ENCODE measurements at places on chromosomes 7 and 10.

DNA sequence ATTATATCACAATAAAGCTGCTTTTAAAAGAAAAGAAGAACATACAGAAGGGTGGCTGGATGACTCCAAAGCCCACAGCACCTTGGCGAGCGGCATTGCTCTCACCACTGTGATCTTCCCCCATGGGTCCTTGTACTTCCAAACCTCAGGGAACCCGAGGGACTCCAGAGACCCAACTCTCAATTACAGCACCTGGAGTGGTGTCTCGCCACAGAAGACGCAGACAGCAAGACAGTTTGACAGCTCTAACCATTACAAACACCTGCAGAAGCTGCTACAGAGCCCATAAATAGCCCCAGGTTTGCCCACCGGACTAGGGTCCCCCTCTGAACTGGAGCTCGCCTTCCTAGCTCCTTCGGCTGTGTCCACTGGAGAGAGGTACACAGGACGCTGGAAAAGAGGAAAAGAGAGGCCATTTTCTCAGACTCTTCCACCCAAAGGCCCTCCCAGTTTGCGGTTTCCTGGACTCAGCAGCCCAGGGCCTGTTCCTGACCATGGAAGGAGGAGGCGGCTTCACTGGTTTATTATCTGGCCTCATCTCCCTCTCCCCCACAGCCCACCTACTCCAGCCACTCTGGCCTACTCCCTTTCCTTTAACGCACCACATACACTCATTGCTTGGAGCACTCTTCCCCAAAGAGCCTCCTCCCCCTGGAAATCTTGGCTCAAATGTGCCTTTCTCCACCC, 1.9 kb downstream of the PIK3AP1 start:
- H3K27me3 ChIP-seq: no peaks in the 10 kb centered on the region
- no peak overlapping the region for H3K4me3 ChIP-seq
- H3K36me3 ChIP-seq: no peaks in the 10 kb centered on the region
- H3K27ac ChIP-seq: no peak overlapping the region
- no peaks in the 10 kb centered on the region for H3K4me1 ChIP-seq

DNA sequence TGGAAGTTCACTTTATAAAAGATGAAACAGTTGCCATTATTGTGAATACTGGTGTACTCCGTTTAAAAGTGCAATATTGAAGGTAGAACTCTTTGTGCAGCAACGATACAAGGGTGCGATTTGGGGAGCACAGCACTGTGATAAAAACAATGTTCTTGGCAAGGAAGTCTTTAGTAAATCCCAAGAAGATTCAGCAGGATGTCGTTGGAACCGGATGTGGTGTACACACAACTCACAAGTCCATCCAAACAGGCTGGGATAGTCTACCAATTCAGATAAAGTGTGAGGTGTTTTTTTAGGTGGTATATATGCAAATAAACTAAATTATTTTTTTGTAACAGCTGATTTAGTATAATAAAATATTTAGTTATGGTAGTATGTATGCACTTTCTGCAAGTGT, 46.7 kb downstream of the ZNF777 start:
- no peaks in the 10 kb centered on the region for H3K36me3 ChIP-seq
- H3K4me1 ChIP-seq: no peaks in the 10 kb centered on the region
- no peak overlapping the region for H3K27ac ChIP-seq
- H3K4me3 ChIP-seq: no peak overlapping the region
- H3K27me3 ChIP-seq: peaks cover 3% of the 10 kb centered on the region
- DNase-seq: no peak

DNA sequence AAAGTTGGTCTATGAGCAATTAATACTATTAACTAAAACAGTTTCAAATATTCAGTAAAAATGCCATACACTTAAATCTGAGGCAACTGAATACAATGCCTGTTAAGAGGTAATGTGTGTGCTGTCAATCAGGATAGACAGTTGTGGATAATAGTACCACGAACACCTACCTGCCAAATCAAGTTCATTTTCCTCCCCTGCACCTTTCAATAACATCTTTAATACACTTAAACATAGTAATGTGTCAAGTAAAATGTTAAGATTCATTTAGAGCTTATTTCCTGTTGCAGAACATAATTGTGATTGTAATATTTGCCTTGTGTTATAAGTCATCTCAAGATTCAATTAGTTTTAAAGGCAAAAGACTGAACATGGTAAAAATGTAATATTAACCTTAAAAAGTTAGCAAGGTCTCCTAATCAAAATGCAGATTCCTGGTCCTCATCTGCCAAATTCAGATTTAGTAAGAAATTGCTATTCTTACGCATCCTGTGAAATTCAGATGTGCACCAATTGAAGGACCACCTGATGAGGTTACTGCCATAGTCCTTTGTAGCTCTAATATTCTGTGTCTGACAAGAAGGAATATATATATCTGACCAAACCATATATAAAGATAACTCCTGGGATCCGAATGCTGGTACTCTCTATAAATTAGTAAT, 37.1 kb downstream of the COL1A2 start:
- H3K27me3 ChIP-seq: no peaks in the 10 kb centered on the region
- no peaks in the 10 kb centered on the region for H3K36me3 ChIP-seq
- H3K4me3 ChIP-seq: no peak overlapping the region
- no peak for DNase-seq
- H3K4me1 ChIP-seq: no peaks in the 10 kb centered on the region

GRCh38 chr7:142362349-142362748, 104.5 kb upstream of the PRSS58 start:
- no peaks in the 10 kb centered on the region for H3K27me3 ChIP-seq
- no peak for DNase-seq
- H3K36me3 ChIP-seq: no peaks in the 10 kb centered on the region

- peaks cover 38% of the 10 kb centered on the region for H3K36me3 ChIP-seq
- DNase-seq: peak; percentile 68
- peaks cover 55% of the 10 kb centered on the region for H3K4me1 ChIP-seq
- H3K27me3 ChIP-seq: no peaks in the 10 kb centered on the region
These were observed 3.3 kb downstream of the LFNG start for GRCh38 chr7:2522780-2523433.

GRCh38 chr10:95429639-95430038, 131.5 kb downstream of the SORBS1 start:
- DNase-seq: no peak
- no peaks in the 10 kb centered on the region for H3K36me3 ChIP-seq
- no peaks in the 10 kb centered on the region for H3K27me3 ChIP-seq
- peaks cover 7% of the 10 kb centered on the region for H3K4me1 ChIP-seq
- no peak overlapping the region for H3K27ac ChIP-seq
- no peak overlapping the region for H3K4me3 ChIP-seq

DNA sequence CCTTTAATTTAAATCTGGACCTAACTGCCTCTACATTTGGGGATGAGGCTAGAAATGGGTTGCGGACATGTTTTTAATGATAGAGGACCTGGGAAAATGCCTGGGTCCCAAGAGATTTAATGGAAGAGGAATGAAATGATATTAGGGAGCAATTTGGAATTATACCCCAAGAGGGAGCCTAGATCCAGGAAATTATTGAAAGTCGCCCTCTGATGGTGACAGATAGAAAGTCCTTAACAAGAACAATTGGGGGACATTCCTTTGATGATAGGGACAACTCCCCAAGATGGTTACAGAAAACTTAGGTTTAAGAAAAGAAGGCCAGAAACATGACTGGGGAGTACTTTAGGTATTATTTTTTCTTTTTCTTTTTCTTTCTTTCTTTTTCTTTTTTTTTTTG, 9.5 kb upstream of the TSGA13 start:
- peak; percentile 6 for DNase-seq
- no peaks in the 10 kb centered on the region for H3K36me3 ChIP-seq
- H3K4me3 ChIP-seq: no peak overlapping the region
- no peaks in the 10 kb centered on the region for H3K27me3 ChIP-seq

- no peak overlapping the region for H3K27ac ChIP-seq
- DNase-seq: no peak
- no peak overlapping the region for H3K4me3 ChIP-seq
- H3K27me3 ChIP-seq: peaks cover 16% of the 10 kb centered on the region
- no peaks in the 10 kb centered on the region for H3K4me1 ChIP-seq
These were observed 66.0 kb upstream of the VIPR2 start for GRCh38 chr7:159210581-159211235.
